ENCODE measurements at places on chromosomes 7 and 10.

DNA sequence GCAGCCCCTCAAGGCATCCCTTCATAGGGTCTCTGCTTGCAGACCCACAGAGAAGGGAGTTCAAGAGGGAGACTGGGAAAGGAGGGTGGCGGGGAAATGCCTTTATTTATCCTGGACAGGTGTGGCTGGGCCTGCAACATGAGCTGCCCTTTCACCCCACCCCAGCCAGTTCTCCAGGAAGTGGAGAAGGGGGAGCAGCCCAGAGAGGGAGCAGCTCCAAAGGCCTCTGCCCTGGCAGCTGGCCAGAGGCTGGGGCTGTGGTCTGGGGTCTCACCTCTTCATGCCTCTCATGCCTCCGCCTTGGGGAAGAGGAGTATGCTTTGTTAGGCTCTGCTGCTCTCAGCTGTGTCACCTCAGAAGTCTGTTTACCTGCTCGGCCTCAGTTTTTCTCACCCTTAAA is 3.1 kb downstream of the LDB3 start:
- DNase-seq = no peak

GRCh38 chr10:55220975-55221374 is 419.9 kb upstream of the PCDH15 start:
- DNase-seq = no peak

DNA sequence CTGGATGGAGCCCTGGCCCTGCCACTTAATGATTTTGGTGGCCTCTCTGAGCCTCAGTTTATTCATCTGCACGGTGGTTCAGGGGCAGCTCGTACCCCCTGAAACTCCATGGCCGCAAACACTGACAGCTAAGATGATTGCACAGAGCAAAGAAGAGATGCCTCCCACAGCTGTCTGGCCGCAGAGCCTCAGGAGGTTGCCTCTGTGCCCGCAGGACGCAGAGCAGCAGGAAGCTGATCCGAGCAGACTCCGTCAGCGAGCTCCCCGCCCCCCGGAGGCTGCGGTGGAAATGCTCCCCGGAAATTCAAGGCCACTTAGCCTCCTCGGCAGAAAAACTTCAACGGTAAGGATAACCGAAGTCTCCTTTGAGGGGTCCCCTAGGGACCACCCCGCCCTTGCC is 30.2 kb upstream of the C10orf53 start:
- DNase-seq = peak; percentile 49

DNA sequence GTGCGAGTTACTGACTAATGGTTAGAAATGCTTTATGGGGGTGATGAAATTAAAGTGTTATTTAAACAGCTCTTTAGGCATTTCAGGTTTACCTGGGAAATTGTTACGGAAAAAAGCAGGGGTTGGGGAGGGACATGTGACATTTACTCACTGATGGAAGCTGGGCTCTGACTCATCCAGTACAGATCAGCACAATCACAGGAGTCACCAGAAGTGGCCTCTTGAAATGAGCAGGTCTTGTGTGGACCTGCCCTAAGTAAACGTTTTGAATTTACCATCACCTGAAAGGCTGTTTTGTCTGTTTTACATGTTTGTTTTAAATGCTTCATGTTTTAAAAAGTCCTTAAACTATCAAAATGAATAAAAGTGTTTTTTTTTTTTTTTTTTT is 2.3 kb downstream of the GLRX3 start:
- DNase-seq = no peak

- no peak for DNase-seq
Observed at GRCh38 chr10:128763588-128763987, 637.4 kb upstream of the MKI67 start.

DNA sequence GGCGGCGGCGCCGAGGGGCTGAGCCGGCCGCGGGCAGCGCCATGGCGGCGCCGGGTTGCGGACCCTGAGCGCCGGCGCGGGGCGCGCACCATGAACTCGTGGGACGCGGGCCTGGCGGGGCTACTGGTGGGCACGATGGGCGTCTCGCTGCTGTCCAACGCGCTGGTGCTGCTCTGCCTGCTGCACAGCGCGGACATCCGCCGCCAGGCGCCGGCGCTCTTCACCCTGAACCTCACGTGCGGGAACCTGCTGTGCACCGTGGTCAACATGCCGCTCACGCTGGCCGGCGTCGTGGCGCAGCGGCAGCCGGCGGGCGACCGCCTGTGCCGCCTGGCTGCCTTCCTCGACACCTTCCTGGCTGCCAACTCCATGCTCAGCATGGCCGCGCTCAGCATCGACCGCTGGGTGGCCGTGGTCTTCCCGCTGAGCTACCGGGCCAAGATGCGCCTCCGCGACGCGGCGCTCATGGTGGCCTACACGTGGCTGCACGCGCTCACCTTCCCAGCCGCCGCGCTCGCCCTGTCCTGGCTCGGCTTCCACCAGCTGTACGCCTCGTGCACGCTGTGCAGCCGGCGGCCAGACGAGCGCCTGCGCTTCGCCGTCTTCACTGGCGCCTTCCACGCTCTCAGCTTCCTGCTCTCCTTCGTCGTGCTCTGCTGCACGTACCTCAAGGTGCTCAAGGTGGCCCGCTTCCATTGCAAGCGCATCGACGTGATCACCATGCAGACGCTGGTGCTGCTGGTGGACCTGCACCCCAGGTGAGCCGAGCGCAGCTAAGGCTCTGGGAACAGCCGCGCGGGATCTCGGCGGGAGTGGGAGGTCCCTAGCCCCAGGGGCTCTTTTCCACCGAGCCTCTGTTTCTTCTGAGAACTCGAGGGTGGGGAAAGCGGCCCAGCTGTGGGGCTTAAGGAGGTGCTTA is at the start of gene GPR26:
GPR26 (plus strand) TSS at position 38 of the 919 bp plus-strand sequence; CDS start at position 91, 53 bp downstream.
- DNase-seq = peak; percentile 56

DNA sequence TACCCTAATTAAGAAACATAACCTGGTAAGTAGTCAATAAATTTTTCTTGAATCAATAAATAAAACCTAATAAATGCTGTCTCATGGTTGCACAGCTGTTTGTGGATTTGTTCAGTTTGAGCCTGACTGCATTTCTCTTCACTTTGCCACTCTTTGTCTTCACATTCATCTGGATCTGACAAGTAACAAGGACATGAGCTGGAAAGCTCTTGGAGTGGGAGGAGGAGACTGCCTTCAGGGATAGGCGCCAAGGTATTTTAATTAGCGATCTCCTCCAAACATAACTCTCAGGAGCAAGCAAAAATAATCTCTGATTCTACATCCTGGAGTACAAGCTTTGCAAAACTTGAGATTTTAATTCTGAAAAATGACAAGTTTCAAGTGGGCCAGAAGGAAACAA is 251.0 kb downstream of the BMPER start:
- no peak for DNase-seq

- no peak for DNase-seq
Observed at GRCh38 chr7:42445691-42446090, 208.7 kb upstream of the GLI3 start.

- DNase-seq = peak; percentile 46
Observed at GRCh38 chr10:30821261-30821993, 191.9 kb upstream of the LYZL2 start.

DNA sequence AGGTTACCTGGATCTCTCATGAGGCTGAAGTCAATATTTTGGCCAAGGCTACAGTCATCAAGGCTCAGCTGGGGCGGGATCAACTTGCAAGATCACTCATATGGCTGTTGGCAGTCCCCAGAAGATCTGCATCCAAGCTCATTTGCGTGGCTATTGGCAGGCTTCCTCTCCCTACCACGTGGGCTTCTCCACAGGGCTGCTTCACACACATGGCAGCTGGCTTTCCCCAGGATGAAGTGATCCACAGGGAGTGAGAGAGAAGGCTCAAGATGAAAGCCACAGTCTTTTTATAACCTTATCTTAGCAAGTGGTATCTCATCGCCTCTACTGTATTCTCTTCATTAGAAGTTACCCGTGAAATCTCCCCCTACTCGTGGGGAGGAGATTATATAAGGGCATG is 167.4 kb downstream of the TMEM26 start:
- DNase-seq = no peak

GRCh38 chr7:17015598-17016031 is 133.8 kb upstream of the AGR3 start:
- DNase-seq = no peak

Data from cardiac septum (tissue), 1 donor.